Activated naive CD4-positive, alpha-beta T cell treated with anti-CD3 and anti-CD28 coated beads for 36 hours (primary cell): ENCODE measurements at places on chromosomes 4 and X. TPM values are rescaled to one million over a fixed set of nuclear protein-coding genes. Genes with fewer than 3 reads are reported as not detected.

Gene ZRSR2
- 15.7 TPM for total RNA-seq

Gene TMEM156
- 10.2 TPM for total RNA-seq

Gene UFSP2
- total RNA-seq = 24.4 TPM

Gene OPN1MW2
- not detected for total RNA-seq

Gene OR13H1
- total RNA-seq = not detected

Gene PDE6B
- total RNA-seq = 18.1 TPM

Gene SPANXC
- total RNA-seq = not detected

Gene SFRP2
- not detected for total RNA-seq

Gene SLC2A9
- 0.86 TPM for total RNA-seq

Gene DMD
- 0.37 TPM for total RNA-seq

Gene GAGE12H
- not detected for total RNA-seq

Gene SSX4B
- total RNA-seq = not detected

Gene TBX22
- not detected for total RNA-seq

Gene POLN
- total RNA-seq = 1.3 TPM

Gene HEPH
- total RNA-seq = not detected

Gene NDNF
- total RNA-seq = not detected

Gene CLTRN
- total RNA-seq = 0.38 TPM

Gene FRMPD4
- total RNA-seq = not detected

Gene DNAAF6
- not detected for total RNA-seq

Gene TAF7L
- total RNA-seq = not detected

Gene SOD3
- not detected for total RNA-seq

Gene FGF2
- 0.79 TPM for total RNA-seq

Gene USP17L5
- not detected for total RNA-seq

Gene COX18
- total RNA-seq = 21.1 TPM

Gene COX7B2
- not detected for total RNA-seq

Gene SPP1
- total RNA-seq = not detected

Gene CFAP47
- not detected for total RNA-seq

Gene NPY2R
- not detected for total RNA-seq

Gene SAGE1
- not detected for total RNA-seq

Gene ZFYVE28
- 6.2 TPM for total RNA-seq

Gene GK
- total RNA-seq = 85.9 TPM

Gene GPR119
- not detected for total RNA-seq

Gene PABPC4L
- not detected for total RNA-seq

Gene CYLC1
- total RNA-seq = not detected

Gene GAGE12D
- total RNA-seq = not detected

Gene IL15
- total RNA-seq = 0.19 TPM

Gene FAM120C
- total RNA-seq = 5.9 TPM

Gene RAB9B
- total RNA-seq = 0.17 TPM

Gene PLS3
- 0.81 TPM for total RNA-seq

Gene CLNK
- total RNA-seq = not detected

Gene GAGE1
- not detected for total RNA-seq

Gene CRLF2
- 2.7 TPM for total RNA-seq

Gene ZCCHC18
- 0.17 TPM for total RNA-seq

Gene MID1
- total RNA-seq = 1.2 TPM

Gene CXCL1
- total RNA-seq = not detected

Gene SLC38A5
- total RNA-seq = 45.0 TPM

Gene ACE2
- not detected for total RNA-seq

Gene GYPB
- total RNA-seq = not detected
